Islet precursor cell (in vitro differentiated cells): ENCODE measurements at places on chromosomes 7 and 10.

DNA sequence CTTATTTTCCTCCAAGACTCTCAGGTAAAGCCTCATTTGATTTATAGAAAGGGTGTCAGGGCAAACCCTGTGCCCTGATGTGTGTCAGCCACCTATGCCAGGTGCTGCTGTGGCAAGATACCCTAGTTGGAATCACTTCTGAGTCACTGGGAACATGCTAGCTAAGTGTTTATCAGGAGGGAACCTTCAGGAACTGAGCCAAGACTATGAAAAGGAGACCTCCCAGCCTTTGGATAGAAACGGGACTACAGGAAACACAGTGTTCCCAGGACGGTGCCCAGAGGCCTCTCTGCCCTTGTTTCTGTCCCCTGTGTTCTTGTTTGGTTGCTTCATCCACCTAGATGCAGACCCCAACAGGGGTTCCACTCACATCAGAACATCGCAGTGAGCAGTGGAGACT, 28.5 kb downstream of the CNNM1 start:
- DNase-seq, result no peak

DNA sequence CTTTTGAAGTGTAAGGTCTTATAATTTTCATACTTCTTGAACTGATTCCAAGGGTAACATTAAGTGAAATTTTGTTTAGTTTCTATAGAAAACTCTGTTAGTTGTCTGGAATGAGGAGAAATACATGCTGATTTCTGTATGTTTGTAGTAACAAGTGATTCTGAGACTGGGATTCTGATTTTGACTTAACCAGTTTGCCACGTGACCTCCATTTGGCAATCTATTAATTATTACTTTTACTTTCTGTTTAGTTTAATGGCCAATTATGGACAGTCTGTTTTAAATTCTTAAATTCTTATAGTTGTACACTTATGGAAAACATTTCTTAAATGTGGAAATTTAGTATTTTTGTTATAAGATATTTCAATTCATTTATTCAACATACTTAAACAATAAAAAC, 163.1 kb downstream of the ADK start:
- no peak for DNase-seq

GRCh38 chr10:118241229-118242137, 100.6 kb downstream of the FAM204A start:
- peak; percentile 89 for DNase-seq

- DNase-seq, result peak; percentile 92
Observed at GRCh38 chr10:79079490-79080355, 11.0 kb downstream of the ZMIZ1 start.

DNA sequence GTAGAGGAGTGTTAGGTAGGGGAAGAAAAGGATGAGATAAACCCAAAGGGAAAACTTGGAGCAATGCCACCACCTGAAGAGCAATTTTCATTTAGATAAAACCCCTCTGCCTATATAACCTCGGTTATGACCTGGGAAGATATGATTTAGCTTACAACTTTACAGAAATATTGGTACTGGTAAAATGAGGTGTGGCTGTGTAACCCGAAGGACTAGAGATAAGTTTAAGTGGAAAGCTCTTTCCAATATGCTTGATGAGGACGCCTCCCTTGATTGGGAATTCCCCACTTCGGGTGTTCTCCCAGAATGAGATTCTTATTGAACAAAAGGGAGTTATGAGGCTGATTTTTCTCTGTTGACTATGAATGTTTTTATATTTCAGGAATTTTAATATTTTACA, 109.5 kb upstream of the CDK6 start:
- no peak for DNase-seq

DNA sequence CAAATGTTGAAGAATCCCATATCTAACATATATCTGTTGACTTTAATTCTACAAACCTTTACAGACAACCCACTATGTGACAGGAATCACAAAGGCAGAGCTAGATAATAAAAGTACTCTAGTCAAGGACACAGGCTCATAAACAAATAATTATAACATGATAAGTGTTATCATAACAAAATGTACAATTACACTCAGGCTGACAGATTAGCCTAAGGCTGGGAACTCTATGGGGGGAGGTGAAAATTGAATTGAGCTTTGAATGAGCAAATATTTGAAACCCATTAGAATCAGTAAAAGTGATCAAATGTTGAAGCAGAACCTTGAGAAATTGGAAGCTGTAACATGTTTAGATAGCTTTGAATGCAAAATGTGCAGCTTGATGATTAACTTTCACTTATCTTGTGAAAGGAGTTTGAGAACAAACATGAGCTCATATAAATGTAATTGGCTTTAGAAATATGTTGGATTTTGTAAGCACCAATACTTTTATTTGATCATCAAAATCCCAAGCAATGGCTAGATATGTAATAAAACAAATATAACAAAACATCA, 970.2 kb downstream of the SORCS3 start:
- DNase-seq, result no peak

GRCh38 chr10:131211146-131211545, 100.4 kb downstream of the TCERG1L start:
- DNase-seq, result peak; percentile 48

- no peak for DNase-seq
Observed at GRCh38 chr7:15433151-15433550, 128.7 kb downstream of the AGMO start.

DNA sequence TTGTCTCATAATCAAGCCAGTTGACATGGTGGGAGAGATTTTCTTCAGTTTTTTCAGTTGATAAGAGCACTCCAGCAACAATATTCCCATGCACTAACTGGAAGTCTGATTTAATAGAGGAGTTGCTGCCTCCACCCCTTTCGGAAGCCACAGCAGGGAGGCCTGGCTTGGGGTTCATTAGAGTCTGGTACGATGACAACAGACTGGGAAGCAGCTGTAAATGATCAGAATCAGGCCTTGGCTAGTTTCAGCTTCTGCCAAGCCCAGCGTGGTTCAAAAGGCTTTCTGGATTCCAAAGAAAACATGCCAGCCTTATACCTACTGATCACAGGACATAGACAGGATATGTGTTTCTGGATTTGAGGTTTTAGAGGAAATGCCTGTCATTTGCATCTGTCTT, 274.0 kb downstream of the CSTF2T start:
- no peak for DNase-seq

- DNase-seq, result peak; percentile 59
Observed at GRCh38 chr7:92837000-92837749, 802 bp upstream of the CDK6 start.

DNA sequence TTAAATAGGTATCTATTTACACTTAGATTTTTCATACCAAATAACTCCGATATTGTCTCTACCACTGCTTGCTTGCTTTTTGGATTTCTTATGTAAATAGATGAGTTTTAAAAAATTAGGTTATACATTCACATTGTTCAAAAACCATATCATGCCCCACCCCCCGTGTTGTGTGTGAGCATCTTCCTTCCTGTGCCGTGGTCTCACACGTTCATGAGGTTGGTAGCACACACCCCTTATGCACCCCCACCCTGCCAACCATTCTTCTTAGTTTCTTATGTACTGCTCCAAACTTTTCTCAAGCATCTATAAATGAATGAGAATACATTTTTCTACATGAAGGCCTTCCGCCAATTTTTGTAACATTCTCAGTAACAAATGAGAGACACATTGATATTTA, 115.6 kb downstream of the FANK1 start:
- DNase-seq, result no peak

DNA sequence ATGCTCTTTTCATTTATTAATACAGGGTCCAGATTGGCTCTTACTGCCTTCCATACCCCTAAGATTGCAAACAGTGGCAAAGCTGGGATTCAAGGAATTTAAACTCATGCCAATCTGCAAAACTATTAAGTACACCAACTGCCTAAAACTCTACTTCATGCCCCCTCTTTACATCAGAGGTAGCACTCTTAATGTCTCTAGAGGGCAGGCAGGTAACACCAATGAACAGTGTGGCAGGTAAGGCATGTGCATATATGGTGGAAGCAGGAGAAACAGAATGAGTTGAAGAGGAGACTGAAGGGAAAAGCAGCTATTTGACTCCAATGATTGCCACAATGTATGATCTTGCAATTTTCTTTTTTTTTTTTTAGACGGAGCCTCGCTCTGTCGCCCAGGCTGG, 156.7 kb downstream of the BTAF1 start:
- DNase-seq, result no peak
